Activated naive CD4-positive, alpha-beta T cell (primary cell): ENCODE measurements at places on chromosomes 12 and 14.

DNA sequence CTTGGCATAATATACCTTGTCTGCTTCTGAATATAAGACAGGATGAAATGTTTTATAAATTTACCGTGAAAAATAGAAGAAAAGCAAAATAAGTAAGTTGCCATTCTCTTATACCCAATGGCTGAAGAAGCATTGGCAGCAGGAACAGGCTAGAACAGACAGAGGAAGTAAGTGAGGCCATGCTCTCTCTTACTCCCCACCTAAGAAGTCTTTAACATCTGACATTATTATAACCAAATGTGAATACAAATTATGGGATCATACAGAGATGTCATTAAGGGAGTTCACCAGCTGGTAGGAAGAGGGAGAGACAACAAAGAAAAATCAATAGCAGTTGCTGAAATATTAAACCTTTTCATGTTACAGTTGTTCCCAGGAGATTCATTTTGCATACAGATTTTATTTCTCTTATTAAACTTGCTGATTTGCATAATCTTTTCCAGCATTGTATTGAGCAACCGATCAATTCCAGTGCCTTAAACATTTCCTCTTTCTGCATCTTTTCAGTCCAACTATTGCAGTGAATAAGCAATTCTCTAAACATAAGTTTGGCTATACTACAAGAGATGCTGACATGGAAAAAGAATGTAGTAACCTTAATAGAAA lies 270.6 kb downstream of the SLC6A15 start:
- no peak for DNase-seq

GRCh38 chr14:22653012-22653621 lies 9.0 kb upstream of the OR6J1 start:
- DNase-seq, result no peak

GRCh38 chr12:131944601-131945251 lies 5.0 kb upstream of the EP400 start:
- no peak for DNase-seq

GRCh38 chr14:30894923-30895515 lies 20.7 kb downstream of the COCH start:
- no peak for DNase-seq

GRCh38 chr14:43677581-43677980 lies 829.5 kb downstream of the FSCB start:
- DNase-seq, result no peak

- no peak for DNase-seq
Observed at GRCh38 chr12:122537021-122537420, 10.0 kb downstream of the KNTC1 start.

- DNase-seq, result no peak
Observed at GRCh38 chr12:12534166-12534866, 28.3 kb downstream of the DUSP16 start.

DNA sequence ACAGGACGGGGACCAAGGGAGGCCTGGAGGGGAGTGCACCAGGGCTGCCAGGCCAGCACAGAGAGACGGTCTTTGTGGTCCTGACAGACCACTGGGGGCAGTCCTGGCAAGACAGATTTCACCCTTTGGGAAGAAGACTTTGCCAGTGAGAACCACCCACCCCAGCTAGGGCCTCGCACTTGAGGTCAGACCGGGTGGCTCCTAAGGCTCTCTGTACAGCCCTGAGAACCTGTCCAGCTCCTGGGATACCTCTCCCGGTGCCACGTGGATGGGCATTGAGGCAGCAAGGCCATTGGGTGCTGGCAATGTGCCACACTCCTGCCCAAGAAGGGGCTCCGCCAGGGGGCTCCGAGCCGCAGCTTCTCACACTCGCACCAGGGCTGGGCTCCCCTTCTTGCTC lies 42.4 kb downstream of the DEGS2 start:
- no peak for DNase-seq

DNA sequence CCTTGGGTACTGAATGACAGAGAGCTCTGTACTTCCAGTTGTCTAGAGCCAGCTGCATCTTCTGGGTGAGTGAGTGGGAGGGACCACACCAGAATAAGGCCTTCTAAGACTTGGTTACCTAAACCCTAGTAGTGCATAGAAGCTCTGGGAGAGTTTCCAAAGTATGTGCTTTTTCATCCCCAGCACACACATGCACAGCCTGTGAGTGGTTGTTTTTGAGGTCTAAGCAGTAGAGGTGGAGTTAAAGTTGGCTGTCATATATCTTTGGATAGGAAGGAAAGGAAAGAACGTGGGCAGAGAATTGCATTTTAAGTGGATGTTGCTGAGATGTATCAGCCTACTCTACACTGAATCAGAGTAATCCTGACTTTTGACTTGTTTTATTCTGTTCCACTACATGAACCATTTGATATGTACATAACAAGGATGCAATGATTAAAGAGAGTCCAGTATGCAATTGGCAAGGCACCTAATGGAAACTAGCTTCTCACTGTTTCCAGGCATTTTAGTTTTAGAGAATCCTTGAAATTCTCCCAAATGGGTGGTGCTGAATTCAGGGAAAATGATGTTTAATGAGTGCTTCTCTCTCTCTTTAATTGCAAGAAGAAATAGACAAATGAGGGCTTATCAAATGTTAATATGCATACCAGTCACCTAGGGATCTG lies 51.8 kb upstream of the PRICKLE1 start:
- DNase-seq, result no peak

- no peak for DNase-seq
Observed at GRCh38 chr14:53628732-53629430, 327.7 kb downstream of the BMP4 start.

GRCh38 chr12:2794736-2795289 lies at the start of gene FKBP4:
TSS of gene FKBP4 (plus strand) at chr12:2794970. CDS start at chr12:2795140, 170 bp downstream.
- DNase-seq, result peak; percentile 79

DNA sequence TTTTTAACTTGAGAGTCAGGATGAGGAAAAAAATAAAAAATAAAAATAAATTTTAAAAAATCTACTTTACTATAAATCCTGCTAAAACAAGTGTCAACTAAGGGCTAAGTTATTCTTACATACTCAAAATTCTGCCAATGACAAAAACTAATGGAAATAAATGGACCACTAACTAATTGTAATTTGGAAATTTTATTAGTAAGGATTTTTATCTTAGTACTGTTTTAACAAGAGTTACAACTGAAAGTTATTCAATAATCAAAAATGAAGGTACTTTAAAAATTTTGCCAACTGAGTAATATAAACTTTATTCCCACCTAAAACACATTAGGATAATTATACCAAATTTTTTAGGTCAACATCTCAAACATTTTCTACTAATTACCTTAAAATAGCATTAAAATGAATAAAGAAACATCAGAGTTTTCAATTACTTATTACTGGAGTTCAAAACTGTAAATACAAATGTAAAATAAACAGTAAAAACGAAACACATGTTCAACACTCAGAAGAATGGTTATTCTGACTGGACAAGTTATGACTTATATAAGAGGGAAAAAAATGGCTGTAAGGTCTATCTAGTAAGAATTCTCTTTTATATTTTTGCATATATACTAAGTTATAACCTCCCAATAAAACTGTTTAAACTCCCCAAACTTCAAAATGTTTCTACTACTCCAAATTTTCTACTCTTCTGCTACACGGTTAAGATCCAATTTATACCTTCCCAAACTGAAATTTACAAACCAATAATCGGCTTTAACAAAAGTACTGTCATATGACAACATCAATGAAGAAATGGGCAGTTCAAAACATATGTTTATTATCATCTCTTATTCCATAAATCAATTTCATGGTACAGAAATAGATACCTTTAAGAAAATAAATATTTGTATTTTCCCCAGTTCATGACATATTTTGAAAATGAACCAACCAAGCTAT lies 2.7 kb downstream of the HECTD1 start:
- DNase-seq, result no peak

GRCh38 chr14:50087341-50088116 lies 28.8 kb downstream of the VCPKMT start:
- no peak for DNase-seq

DNA sequence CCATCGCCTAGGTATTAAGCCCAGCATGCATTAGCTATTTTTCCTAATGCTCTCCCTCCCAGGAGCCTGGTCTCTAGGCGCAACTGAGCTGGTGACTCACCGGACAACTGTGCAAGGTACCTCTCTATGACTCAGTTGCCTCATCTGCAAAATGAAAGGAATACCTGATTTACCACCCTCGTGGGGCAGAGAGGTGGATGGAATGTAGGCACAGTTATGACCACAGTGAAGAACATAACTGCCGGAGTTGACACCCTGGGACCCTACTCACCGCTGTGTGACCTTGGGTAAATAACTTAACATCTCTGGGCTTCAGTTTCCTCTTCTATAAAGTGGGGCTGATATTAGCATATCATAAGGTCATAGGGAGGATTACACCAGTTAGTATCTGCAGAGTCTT lies 22.6 kb downstream of the BCL11B start:
- no peak for DNase-seq

DNA sequence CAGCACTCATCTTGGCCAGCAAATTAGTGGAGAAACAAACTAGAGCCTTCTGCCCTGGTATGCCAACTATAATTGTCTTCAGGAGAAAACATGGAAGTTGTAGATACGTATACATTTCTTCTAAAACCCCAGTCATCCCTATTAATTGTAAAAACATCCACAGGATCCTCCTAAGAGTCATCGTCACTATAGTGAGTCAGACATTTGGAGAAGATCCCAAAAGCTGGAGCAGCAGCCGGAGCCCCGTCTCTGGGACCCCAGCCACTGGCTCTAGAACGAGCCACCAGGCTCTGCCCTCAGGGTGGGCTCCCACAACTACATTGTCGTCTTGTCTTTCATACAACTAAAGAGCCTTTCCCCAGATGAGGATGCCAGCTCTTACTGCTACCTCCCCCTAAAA lies 15.5 kb downstream of the PRKAB1 start:
- DNase-seq, result no peak

DNA sequence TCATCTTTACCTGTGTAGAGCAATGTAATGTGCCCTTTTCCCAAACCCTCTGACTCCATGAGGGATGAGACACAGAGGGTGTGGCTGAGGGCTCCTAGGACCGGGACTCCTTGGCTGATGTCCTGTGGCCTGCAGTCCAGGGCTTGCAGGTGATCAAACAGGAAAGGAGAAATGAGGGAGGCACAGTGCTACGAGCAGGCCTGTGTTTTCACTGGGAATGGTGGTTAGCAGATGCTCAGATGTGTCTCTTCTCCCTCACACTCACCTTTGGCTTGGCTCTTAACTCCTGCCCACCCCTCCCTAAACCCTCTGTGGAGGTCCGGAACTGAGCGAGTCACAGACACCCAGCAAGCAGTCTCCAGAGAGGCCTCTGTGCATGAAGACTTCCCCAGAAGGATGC lies 254.4 kb downstream of the DAD1 start:
- no peak for DNase-seq

- DNase-seq, result no peak
Observed at GRCh38 chr14:105220699-105221597, 27.4 kb upstream of the BTBD6 start.

DNA sequence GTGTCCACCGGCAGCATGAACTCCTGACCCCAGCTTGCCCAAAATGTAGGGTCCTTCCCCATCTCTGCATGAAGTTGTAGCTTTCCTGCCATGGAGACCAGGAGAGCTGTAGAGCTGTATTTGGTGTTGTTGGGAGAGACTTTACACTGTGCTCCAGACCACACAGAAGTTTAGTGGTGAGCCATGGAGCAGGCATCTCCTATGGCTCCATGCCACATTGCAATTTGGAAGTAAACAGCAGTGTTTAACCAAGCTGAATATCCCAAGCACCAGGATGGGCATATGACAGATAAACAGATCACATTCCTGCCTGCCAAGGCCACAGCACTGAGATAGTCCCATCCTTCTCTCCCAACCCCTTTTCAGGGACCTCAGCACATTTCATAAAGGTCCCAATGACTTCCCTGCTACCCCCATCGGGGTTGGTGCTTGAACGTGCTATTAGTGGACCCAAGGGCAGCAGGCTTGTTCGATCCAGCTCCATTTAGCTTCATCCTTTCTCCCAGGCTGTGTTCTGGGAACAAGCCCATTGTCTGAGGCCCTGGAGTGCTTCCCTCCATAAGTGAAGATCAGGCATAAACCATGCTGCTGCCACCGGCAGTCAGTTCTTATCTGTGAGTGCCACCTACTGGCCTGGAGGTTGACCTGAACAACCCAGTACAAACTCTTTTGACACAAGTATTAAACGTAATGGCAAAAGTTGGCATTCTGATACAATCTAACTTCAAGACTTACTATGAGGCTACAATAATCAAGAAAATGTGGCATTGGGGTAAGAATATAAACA lies 172.3 kb upstream of the ATXN7L3B start:
- no peak for DNase-seq

GRCh38 chr12:66196806-66197205 lies 7.8 kb downstream of the IRAK3 start:
- no peak for DNase-seq

- no peak for DNase-seq
Observed at GRCh38 chr12:132729541-132730320, 19.1 kb downstream of the PGAM5 start.
